ENCODE measurements at places on chromosomes 5 and 9.

GRCh38 chr5:167177736-167178135 lies 1113.7 kb upstream of the WWC1 start:
- no peak for DNase-seq

GRCh38 chr5:168153876-168154270 lies 137.6 kb upstream of the WWC1 start:
- no peak for DNase-seq

DNA sequence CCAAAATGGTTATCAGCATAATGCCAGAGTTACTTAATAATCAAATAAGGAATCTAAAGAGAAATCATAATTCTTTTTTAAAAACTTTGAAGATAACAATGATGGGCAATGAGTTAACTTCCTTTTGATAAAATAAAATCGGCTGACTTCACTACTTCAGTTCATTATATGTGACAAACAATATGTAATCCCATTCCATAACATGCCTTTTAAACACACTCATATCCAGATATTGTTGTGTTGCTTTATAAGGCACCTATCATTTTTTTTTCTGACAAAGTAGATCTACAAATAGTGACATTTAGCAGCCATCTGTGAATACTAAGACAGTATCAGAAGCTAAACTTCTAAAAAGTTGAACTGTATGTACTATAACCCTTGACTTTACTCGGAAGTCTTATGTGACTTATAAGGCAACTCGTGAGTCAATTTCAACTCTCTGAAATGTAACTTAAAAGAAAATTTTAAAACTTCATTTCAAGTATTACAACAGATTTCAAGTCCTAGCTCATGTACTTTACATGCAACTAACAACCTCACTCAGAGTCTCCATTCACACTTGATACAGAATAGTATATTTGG lies 7.5 kb downstream of the ADAMTS6 start:
- no peak for DNase-seq

DNA sequence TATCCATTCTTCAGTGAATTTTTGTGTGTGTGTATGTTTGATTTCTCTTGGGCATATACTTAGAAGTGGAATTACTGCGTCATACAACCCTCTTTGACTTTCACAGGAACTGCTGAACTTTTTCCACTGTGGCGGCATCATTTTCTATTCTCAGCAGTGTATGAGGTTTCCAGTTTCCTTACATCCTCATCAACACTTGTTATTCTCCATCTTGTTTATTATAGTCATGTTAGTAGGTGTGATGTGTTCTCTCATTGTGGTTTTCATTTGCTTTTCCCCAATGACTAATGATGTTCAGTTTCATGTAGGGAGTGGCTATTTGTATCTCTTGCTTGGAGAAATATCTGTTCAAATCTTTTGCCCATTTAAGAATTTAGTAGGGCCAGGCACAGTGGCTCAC lies 2.6 kb downstream of the ZNF79 start:
- peak; percentile 69 for DNase-seq

DNA sequence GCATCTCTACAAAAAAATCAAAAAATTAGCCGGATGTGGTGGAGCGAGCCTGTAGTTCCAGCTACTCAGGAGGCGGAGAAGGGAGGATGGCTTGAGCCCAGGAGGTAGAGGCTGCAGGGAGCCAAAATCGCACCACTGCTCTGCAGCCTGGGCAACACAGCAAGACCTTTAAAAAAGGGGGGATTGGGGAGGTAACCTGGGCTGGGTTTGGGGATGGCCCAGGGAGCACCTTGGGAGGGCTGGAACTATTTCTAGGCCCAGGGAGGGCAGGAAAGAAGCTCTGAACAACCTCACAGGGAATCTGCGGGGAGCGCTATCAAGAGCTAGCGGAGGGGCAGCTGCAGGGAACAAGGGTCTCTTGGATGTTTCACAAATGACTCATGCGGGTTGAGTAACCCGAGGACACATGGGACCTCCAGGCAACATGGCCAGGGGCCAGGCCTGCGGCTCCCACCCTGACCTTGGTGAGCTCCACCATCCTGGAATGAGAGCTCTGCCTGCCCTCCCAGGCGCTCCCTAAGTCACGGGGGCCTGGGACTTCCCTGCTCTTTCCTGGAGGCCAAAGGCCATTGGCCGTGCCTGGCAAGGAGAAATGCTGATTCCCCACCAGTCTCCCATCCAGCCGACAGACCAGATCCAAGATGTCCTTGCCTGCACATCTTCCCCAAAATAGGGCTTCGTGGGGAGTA lies 23.4 kb downstream of the SARDH start:
- DNase-seq: no peak

GRCh38 chr5:180495292-180495691 lies 1.1 kb downstream of the CNOT6 start:
- DNase-seq: peak; percentile 18

- peak; percentile 72 for DNase-seq
These were observed 71.7 kb upstream of the WWC1 start for GRCh38 chr5:168219515-168220410.

DNA sequence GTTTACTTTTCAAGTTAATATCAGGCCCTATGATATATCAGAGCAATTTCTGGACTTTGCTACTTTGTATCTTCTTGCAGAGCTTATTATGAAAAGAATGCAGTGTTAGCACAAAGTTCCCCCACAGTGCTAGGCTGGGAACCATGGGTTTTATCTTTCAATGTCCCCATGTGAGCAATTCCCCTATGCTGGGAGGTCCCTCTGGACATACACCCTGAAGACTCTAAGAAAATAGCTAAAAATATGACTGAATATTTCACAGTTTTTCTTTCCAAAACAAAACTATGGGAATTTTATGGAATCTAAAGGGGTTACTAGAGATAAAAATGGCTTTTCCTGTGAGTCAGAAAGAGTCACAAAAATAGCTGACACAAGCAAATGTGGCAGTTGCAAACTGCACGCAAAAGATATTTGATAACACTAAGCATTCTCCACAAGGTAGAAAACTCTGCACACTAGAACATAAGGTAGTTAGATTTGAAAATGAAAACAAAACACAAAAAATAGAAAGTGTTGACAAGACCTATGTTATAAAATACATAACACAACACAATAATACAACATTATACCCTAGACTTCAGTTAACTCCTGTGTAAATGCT lies 487.5 kb upstream of the GRIN3A start:
- DNase-seq: no peak
